ENCODE measurements at places on chromosomes 3 and 15. TPM values are rescaled to one million over a fixed set of nuclear protein-coding genes. Genes with fewer than 3 reads are reported as not detected.

DNA sequence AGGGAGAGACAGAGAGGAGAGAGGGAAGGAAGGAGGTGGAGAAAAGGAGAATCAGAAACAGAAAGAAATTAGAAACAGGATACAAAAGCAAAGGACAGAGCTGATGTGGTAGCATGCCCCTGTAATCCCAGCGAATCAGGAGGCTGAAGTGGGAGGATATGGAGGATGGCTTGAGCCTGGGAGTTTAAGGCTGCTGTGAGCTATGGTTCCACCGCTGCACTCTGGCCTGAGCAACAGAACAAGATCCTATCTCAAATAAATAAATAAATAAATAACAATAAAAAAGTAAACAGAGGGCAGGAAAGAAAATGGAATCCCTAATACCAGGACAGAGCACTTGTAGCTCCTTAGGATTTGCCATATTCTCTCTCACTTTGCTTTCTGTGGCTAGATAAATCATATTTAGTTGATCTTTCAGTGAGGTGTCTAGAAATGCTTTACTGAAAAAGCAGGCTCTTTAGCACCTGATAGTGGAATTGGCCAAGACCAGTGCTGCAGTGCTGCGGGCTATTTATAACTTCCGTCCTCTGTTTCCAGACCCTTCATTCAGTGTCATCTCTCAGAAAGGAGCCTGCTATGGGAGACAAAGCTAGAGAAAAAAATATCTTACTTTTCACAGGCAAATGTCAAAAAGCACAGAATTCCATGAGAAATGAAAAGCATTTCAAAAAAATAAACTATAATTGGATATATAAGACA lies 20.0 kb upstream of the SLC28A2 start:
- no peak for DNase-seq

DNA sequence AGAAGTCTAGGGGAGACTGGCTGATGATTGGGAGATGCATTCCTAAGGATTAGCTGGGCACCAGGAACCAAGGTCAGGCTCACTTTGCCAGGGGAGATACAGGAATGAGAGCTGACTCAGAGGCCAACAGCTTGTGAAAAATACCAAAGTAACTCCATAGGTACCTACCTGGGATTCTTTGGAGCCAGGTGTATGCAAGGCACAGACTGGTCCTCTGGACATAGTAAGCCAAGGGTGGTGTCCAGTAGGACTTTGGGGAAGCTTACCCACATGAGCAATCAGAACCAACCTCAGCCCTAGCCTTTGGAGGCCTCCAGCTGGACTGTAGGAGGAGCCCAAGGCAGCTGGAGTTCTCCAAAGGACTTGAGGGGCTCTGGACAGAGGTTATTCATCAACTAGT lies 47.5 kb downstream of the CRYGS start:
- no peak for DNase-seq

The SEMA3F gene
- 48.0 TPM for total RNA-seq

DNA sequence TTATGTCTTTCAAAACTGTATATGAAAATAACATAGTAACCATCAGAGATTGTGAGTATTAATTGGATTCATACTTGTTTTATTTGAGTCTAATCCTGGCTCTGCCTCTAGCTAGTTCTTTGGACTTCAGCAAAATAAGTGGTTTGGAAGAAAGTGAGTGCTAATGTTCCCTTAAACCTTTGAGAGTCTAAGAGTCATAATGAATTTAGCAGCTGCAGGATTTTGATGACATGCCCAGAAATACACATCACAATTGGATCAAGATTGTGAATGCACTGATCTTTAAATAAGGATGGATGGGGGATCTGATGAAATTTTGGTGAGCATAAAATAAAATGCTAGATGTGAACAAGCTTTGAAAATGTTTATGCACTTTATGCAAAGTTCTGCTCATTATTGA lies 79.9 kb upstream of the FAM98B start:
- no peak for DNase-seq

The CELSR3 gene
- total RNA-seq = 0.67 TPM

DNA sequence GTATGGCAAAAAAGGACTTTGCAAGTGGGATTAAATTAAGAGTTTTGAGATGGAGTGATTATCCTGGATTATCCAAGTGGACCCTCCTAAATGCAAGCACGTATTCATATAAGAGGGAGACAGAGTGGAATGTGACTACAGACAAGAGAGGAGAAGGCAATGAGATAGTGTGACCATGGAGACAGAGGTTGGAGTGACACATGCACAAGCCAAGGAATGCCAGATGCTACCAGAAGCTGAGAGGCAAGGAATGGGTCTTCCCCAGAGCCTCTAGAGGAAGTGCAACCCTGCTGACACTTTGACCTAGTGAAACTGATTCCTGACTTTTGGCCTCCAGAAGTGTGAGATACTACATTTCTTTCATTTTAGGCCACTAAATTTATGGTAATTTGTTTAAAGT lies 117.2 kb downstream of the UACA start:
- DNase-seq = no peak

GRCh38 chr3:55147406-55147805 lies 219.5 kb upstream of the LRTM1 start:
- no peak for DNase-seq

DNA sequence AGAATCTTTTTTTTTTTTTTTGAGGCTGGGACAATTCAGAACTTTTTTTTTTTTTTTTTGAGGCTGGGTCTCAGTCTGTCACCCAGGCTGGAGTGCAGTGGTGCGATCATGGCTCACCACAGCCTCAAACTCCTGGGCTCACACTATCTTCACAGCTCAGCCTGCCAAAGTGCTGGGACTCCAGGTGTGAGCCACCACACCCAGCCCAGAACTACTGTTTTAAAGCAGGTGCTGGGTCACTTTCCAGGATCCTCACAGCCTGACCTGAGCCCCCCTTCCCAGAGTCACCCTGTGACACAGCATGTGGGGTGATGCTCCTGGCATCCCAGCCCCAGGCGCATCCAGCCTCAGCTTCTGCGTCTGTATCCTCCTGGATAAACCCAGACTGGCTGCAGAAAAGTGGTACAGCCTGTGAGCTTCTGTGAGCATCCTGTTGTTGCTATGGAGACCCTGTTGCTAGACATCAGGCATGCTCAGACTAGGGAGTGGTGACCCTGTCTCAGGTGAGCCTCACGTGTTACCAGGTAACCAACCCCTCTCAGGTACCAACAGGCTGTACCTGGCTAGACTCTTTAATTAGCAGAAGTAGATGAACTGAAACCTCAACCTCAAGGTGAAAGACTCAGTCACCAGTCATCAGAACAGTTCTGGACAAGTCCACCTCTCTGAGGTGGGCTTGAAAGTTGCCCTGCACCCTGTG lies 15.0 kb downstream of the KLF13 start:
- no peak for DNase-seq

DNA sequence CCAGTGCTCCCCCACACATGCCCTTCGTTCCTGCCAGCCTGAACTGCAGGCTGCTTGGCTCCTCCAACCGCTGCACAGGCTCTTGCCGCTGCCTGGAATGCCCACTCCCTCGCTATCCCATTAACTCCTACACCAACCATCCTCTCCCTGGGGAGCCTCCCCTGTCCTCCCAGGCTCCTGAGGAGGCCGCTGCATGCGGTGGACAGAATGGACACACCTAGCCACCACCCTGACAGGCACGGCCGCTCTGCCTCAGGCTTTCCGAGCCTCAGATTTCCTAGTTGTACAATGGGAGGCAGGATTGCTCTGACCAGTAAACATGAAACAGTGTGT lies 2.3 kb downstream of the PLXNB1 start:
- DNase-seq = no peak

GRCh38 chr15:62553911-62554563 lies 389.0 kb upstream of the C2CD4B start:
- DNase-seq = no peak

DNA sequence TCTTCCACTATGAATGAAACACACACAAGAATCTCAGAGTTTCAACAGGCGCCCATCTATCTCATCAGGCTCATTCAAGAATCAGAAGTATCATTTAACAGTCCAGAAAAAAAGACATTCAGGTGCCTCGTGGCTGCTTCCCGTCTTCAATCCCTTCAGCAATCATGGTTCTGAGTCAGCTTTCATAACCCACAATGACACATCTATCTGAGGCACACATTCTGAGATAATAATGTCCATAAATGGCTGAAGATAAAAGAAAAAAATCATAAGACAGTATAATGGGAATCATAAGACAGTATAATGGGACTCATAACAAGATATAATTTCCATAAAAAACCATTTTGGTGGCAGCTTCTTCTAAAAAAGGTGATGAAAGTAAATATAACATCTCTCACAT lies 52.4 kb downstream of the TNIK start:
- DNase-seq = no peak

The DOCK3 gene
- total RNA-seq = 0.60 TPM

The PPIP5K1 gene
- 31.5 TPM for total RNA-seq

DNA sequence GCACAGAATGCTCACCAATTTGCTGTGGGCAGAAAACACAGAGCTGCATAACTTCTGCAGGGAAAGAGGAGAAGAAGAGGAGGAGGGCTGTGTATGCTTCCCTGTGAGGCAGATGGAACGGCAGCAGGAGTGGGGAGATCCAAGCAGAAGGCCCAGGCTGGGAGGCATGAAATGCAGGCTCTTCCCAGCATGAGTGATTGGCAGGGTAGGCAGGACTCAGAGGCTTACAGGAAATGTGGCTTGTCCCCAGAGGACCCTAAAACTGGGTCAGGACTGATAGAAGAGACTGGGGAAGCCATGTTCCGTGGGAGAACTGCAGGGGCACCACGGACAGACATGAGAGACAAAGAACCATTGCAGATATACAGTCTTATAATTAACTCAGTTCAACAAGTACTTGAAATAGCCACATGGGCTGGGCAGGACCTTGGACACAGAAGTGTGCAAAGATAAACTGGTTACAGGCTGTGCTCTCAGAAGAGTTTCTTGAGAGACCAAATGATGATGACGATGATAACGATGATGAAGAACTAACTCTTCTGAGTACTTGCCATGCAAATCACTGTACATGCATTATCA lies 286.9 kb downstream of the EPHB1 start:
- no peak for DNase-seq

Measured in posterior vena cava (tissue), 2 donors.